ENCODE measurements at places on chromosomes 1 and 21. TPM values are rescaled to one million over a fixed set of nuclear protein-coding genes. Genes with fewer than 3 reads are reported as not detected.
A peak's percentile ranks its signal among the peaks of the same experiment; 100 is the strongest.

DNA sequence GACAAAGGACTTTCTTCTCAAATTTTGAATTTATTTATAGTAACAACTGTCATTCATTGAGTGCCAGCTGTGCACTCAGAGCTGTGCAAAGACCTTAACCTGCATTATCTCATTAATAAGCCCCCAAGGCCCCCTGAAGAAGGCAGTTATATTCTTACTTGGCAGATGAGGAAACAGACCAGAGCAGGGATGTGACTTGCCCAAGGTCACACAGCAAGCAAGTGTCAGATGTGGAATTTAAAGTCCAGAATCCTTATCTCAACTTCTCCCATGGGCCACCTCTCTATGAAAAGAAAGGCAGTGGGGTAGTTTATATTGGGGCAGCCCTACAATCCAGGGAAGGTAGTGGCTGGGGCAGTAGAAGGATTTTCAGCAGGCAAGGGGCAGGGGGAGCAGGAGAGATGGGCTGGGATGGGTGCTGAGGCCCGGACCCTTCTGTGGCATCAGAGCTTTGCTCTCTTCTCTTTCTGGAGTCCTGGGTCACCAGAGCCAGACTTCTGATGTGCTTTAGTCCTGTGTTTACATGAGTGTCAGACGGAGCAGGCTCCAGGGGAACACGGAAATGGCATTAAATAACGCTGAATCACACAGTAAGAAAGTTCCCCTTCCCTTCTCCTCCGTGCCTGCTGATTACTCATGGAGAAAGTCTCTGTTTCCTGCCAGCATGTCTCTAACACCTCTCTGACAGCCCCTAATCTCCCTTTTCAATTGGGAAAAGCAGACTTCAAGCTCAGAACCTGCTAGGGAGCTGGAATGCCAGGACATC, 39.5 kb downstream of the EPHB2 start:
- DNase-seq, result no peak

- DNase-seq, result peak; percentile 59
Observed at GRCh38 chr1:19073311-19074186, 117.1 kb upstream of the IFFO2 start.

DNA sequence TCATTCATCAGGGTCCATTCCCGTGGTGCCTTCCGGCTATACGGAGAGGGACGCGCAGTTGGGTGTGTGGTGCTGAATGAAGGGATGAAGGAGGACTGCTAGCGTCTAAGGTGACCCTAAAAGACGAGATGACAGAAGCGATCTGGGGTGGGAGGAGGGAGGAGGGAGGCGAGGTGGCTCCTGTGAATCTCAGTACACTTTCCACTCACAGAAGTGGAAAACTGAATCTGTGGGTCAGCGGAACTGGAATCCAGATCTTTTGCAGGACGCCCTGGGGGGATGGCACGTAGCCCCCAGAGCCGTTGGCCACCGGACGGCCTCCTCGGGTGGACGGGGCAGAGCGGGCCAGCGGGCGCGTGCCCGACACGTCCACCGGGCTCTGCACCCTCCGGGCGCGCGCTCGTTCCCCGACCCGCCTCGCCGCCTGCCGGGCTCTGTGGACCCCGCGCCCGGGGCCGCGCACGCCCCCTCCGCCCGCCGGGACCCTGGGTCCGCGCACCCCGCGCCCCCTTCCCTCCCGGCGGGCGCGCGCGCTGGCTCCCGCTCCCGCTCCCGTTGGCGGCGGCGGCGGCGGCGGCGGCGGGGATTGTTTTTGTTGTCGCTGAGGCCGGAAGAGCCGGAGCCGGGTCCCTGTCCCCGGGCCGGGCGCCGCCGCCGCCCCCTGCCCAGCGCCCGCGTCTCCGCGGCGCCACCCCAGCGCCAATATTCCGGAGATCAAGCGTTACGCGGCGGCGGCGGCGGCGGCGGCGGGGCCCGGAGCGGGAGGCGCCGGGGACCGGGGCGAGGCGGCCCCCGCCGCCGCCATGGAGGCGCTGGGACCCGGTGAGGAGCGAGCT, at the start of gene AGO4:
Gene AGO4, plus strand, starts transcription at position 403 of the 836 bp plus-strand sequence. Its CDS starts 401 bp downstream, at position 804.
- DNase-seq, result peak; percentile 92

- DNase-seq, result no peak
Observed at GRCh38 chr1:194809665-194810064, 1623.3 kb upstream of the B3GALT2 start.

GRCh38 chr1:237814319-237814924, 76.3 kb downstream of the ZP4 start:
- no peak for DNase-seq

DNA sequence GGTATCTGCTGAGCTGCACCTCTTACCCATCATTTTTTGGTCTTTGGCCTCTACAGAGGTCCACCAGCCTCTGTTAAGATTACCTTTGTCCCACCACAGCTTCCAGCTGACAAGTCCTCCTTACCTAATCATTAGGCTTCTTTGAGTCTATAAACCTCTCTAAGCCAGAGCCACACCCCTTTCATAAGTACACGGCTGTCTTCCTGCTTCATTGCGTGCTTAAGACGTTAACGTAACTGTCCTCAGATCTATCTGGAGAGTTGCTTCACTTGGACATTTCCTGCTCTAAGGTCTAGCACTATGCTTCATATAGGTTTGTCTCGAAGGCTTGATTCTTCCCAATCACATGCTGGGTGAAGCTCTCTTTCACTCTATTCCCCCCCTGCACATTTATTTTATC, 71.0 kb upstream of the CACHD1 start:
- DNase-seq, result no peak

DNA sequence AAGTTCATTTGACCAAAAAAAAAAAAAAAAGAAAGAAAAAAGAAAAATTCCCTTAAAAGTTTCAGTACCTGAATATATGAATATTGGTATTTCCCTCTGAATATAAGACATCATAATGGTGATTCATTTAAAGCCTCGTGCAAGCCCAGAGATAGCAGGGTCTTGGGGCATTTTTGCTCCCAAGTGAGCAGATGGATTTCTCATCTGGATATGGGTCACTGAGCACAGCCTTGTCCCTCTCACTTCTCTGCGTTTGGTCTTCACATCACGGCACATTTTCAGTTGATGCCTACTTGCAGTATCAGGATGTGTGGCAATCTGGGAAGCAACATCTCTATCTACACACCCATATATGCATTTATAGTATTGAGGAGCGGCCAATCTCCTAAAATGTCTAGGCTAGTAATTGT, 12.7 kb downstream of the CD58 start:
- DNase-seq, result no peak

DNA sequence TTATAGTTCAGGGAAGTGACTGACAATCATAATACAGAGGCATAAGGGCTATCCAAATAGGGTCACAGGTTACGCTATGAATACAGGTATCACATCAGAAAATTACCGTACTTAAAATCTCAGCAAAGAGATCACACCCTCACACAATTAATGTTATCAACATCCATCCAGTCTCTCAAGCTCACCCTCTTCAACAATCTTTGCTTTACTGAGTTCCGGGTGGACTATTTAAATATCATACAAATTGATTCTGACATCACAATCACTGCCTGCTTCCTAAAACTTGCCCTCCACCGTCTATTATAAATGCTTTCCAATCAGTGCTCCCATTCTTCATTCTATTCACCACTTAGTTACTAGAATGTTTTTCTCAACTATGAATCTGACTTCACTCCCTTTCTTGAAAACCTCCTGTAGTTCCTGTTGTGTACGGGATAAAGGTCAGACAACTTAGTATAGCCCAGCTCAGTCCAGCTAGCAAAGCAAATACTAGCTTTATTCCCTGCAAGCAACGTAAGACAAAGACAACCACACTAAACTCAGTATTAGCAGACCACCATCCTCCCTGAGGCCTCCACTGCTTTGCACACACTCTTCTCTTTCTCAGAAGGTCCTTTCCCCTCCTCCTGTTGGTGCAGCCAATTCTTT, 398.7 kb downstream of the SMYD3 start:
- no peak for DNase-seq

- no peak for DNase-seq
Observed at GRCh38 chr1:69171248-69171647, 396.5 kb upstream of the LRRC7 start.

- no peak for DNase-seq
Observed at GRCh38 chr1:56106531-56107274, 472.7 kb downstream of the PLPP3 start.

DNA sequence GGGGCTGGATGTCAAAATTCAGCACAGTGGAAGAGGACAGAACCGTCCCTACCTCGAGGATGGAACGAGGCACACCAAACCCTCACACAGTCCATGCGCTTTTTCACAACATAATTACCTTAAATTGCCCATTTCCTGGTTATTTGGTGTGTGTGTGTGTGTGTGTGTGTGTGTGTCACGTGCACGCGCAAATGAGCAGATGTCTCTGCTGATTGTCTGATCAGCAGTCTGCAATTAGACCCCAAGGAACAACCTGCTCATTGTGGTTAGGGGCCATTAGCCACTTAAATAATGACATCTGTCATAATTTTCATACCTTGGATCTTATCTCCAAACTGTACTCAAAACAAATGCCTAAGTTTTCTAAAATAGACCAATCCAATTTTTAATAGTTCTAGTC, 23.2 kb downstream of the AVPR1B start:
- DNase-seq, result no peak

GRCh38 chr1:39128959-39129358, 75.5 kb upstream of the MACF1 start:
- DNase-seq, result no peak

GRCh38 chr1:170558731-170559130, 26.8 kb downstream of the GORAB start:
- DNase-seq, result no peak

DNA sequence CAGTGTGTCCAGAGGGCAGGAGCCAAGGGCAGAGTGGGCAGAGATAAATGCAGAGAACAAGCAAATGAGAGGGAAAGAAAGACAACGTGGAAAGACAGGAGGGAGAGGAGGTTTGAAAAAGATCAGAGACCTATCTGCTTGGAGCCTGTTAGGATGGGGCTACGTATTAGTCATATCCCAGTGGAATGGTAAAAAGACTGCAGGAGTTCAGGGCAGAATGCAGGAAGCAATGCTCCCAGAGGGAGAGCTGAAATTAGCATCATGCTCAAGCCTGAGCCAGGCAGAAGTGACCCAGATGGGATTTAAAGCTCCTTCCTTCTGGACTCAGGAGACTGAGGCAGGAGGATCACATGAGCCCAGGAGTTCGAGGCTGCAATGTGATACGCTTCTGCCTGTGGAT, 261.3 kb upstream of the CHRM3 start:
- no peak for DNase-seq

DNA sequence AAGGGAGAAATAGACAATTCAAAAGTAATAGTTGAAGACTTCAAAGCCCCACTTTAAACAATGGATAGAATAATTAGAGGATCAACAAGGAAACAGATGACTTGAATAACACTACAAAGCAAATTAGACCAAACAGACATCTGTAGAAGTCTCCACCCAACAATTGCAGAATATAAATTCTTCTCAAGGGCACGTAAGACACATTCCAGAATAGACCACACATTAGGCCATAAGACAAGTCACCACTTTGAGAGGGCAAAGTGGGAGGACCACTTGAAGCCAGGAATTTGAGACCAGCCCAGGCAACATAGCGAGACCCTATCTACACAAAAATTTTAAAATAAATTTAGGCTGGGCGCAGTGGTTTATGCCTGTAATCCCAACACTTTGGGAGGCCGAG, 20.5 kb upstream of the RNF186 start:
- DNase-seq, result no peak

DNA sequence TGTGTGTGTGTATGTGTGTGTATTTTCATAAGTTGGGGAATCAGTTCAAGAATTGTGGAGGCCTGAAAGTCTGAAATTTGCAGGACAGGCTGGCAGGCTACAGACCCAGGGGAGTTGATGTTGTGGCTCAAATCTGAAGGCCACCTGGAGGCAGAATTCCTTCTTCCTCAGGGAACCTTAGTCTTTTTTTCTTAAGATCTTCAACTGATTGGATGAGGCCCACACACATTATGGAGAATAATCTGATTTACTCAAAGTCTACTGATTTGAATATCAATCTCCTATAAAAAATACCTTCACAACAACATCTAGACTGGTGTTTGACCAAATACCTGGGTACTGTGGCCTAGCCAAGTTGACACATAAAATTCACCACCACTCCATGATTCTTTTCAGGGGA, 61.8 kb downstream of the MT1HL1 start:
- DNase-seq, result no peak

- DNase-seq, result no peak
Observed at GRCh38 chr1:118325550-118326225, 140.7 kb upstream of the SPAG17 start.

GRCh38 chr1:73105755-73106154, 823.4 kb upstream of the NEGR1 start:
- no peak for DNase-seq

DNA sequence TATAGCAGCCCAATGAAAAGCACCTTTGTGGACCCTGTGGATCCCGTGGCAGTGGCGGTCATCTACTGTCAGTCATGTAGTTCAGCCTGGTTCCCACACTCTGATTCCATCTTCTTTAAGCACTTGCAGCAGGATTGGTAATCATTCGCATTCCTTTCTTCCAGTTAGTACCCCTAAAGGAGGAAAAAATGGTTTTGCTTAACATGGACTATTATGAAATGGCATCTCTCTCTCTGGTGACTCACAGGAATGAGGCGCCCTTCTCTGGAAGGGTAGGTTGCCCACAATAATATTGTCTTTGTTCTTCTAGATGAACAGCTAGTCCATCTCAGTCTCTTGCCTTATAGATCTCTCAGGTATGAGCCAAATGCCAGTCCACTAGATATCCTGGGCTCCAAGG, 127.9 kb upstream of the MROH9 start:
- no peak for DNase-seq

- no peak for DNase-seq
Observed at GRCh38 chr1:232596666-232597303, 33.1 kb downstream of the SIPA1L2 start.

- DNase-seq, result no peak
Observed at GRCh38 chr1:74427681-74428080, 84.7 kb downstream of the LRRC53 start.

DNA sequence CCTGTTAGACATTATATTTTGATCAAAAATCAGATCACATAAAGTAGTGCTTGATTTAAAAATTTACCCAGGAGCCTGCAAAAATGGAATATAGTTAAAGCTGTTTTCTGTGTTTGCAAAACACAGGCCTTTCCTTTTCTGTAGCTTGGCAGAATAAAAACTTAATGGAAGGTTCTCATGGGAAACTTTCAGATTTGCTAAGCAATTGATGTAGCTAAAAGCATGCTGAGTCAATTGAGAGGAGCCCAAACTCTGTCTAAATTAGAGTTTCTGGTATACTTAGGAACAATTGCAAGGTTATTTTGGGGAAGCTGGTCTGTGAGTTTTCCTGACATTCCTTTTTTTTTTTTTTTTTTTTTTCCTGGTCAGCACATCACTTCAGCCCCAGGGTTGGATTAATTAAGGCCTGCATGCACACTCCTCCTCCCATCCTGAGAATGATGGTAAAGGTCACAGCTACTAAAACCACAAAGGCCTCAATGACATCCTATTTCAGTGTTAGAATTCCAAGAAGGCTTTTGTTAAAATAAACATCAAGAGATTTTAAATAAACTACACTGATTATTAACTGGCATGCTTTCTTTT, 608.7 kb downstream of the PLPP3 start:
- no peak for DNase-seq

Gene ARMH1
- 24.5 TPM for total RNA-seq

Gene RYR2
- 5.4 TPM for total RNA-seq

Gene RUNX3
- 38.1 TPM for total RNA-seq

Gene SLC16A1
- total RNA-seq, result 20.3 TPM

Gene SV2A
- 2.5 TPM for total RNA-seq

Gene ANGPTL3
- not detected for total RNA-seq

Gene AGO4
- total RNA-seq, result 33.9 TPM

Gene BMP8B
- 1.3 TPM for total RNA-seq

Gene CASZ1
- total RNA-seq, result 13.7 TPM
